ENCODE measurements at places on chromosomes 1 and 21.

GRCh38 chr1:43586136-43586731, 55.6 kb downstream of the PTPRF start:
- DNase-seq: no peak

DNA sequence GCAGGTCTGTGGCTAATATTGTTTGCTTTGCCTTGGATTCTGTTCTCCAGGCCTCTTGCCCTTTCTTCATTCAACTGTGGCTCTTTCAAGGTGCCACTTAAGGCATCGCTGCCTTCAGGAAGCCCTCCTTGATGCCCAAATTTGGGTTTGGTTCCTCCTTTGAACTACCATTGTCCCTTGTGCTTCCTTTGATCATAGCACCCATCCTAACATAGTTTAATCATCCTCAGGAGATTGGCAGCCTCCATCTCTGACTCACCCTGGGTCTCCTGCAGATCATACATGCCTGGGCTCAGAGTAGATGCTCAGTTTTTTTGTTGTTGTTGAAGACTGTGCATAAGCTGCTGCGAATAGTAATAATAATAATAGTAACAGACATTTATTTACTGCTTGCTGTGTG, 54.4 kb upstream of the ACOT11 start:
- DNase-seq: no peak

- no peak for DNase-seq
Observed at GRCh38 chr21:45537111-45537745, 5.0 kb downstream of the SLC19A1 start.

DNA sequence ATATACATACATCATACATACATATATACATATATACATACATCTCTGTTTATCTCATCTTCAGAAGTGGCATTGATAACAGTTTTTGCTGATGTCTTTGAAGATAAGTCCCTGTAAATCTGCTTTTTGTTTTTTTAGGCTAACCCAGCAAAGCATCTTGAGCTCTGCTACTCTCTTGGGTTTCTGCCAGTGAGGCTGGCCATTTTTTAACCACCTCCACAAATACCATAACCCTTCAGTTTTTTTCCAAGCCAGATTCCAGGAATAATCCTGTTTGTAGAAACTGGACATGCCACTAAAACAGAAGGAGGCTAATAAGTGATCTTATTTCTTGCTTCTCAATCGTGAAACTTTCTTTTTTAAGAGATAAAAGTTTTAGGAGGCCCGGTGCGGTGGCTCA, 21.6 kb downstream of the SDHC start:
- DNase-seq: no peak

GRCh38 chr1:21579791-21580190, 70.6 kb downstream of the ALPL start:
- no peak for DNase-seq

DNA sequence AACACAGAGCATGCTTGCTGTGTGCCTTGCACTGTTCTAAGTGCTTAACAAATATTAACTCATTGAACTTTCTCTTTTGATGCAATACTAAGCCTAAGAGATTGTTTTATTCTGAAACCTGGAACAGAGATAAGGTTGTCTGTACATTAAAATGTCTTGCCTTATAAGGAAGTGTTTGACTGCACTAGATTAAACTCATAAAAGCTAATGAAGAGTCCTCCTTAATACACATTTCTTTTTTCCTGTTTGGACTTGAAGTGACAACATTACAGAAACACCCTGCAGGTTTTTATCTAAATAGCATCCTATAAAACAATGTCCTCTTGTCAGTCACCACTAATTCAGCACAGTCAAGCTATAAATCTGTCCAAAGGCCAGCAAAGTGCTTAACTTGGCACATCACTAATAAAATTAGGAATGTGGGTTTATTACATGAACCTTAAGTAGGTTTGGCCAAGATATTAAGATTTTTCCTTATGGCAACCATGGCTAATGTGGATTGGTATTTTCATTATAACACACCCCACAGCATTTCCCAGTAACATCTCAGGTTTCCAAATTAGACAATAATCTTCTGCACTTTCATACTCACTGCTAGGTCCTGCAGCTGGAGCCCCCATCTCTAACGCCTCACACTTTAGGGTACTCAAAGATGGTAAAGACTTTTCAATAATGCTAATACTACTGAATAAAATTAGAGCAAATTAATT, 389.7 kb downstream of the LMO4 start:
- DNase-seq: no peak

GRCh38 chr1:41397020-41397419, 35.8 kb downstream of the FOXO6 start:
- DNase-seq: no peak

DNA sequence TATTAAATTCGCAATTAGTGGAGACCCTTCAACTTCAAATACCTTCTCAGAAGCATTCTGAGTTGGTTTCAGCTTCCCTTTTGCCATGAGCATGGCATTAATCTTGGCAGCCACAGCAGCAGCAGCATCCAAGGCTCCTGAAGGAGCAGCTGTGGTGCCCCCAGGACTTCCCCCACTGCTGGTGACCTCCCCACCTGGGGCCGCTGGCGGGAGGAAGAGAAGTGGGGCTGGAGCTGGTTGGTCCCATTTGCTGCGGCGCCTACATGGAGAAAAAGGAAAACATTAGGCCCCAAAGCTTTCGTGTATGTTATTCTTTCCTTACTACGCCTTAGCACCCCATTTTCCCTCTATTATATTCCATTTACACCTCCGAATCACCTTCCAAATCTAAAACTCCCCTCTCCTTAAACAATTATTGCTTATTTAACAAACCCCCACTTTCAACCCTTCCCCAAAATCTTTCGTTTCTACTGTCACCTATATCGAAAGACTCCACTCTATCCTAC, 569 bp downstream of the KHDC4 start:
- no peak for DNase-seq

GRCh38 chr1:61491497-61491896, 233.4 kb downstream of the TM2D1 start:
- no peak for DNase-seq

DNA sequence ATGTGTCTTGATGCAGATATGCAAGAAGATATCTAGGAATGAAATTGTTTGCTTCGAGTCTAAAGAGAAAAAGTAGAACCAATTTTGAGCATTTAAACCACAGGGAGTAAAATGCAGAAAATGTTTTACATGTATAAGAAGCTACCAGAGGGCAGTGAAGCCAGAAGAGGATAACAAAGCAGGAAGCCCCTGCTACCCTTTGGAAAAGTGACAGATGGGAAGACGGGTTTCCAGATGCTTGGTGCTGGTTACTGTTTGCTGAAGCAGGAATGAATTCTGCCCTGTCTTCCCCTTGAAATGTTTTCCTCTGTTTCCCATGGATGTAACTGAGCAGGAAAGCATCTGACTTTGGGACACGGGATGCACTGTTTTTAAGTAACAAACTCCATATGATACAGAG, 822.2 kb downstream of the MRPL39 start:
- DNase-seq: no peak

- no peak for DNase-seq
Observed at GRCh38 chr21:16578912-16579311, 849.1 kb downstream of the USP25 start.

DNA sequence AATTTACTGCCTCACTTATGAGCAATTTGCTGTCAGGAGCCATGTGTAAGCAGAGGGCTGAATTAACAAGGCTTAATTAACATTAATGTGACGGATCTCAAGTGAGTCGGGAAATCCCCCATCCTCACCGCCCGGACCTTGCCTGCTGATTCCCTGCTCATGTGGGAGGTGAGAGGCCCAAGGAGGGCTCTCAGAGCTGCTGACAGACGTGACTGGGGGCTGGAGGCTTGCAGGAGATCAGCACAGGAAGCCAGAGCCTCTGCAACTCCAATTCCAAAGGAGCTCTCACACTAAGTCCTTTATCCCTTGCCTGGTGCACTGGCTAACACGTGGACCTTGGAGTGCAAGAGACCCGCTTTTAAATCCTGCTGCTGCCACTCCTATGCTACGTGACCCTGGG, 19.4 kb downstream of the LRP8 start:
- no peak for DNase-seq

DNA sequence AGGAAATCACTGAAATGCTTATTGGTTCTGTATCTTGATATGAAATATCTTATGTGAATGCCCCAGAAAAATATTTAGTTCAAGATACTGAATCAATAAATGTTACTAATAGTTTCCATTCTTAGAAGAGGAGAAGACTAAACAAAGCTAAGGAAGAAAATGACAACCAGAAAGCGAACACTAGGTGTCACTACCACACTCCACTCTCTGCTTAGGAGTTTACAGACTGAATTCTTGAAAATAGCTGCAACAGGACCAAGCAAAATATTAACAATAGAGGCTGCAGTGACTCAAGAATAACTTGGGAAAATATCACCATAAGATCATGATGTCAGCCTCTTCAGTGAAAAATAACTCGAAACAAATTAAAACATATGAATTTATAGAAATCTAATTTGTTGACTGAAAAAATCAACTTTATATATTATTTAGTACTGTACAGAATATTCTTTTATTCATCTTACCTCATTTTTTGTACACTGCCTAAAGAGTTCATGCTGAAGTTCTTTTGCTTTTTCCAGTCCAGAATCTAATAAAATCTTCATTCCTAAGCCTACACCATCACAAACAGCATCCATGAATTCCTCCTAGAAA, 61.6 kb downstream of the KIF14 start:
- DNase-seq: no peak

- no peak for DNase-seq
Observed at GRCh38 chr1:180542838-180543145, 16.0 kb upstream of the OVAAL start.
